ENCODE measurements at places on chromosomes 7 and 10.
A peak's percentile ranks its signal among the peaks of the same experiment; 100 is the strongest.

DNA sequence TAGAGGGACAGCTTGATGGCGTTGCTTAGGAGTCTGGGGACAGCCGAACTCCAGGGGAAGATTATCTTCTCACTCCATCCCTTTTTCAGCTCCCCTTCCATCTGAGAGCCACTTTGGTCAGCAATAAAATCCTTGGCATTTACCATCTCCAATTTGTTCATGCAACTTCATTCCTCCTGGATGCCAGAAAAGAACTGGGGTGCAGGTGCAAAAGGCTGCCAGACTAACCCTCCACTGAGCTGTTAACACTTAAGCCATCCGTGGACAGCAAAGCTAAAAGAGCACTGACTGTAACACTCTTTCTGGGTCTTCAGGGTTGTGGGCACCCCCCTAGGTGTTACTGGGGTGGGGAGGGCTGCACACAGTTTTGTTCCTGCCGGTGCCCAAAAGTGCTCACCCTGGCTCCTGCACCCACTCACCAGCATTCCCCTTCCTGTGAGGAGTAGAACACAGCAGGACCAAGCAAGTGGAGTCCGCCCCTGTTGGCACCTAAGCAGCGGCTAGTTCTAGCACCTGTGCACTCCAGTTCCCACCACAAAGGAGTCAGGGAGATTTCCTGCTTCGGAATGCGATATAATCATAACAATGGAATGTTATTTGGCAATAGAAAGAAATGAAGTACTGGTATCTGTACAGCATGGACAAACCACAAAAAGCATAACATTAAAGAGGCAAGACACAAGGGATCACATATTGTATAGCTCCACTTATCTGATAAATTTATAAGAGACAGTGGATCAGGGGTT is 95.1 kb downstream of the NPY start:
- no peak for DNase-seq

GRCh38 chr10:103278862-103279298 is 1.9 kb downstream of the INA start:
- DNase-seq: no peak

GRCh38 chr10:95249467-95249866 is 41.3 kb downstream of the PDLIM1 start:
- DNase-seq: no peak

DNA sequence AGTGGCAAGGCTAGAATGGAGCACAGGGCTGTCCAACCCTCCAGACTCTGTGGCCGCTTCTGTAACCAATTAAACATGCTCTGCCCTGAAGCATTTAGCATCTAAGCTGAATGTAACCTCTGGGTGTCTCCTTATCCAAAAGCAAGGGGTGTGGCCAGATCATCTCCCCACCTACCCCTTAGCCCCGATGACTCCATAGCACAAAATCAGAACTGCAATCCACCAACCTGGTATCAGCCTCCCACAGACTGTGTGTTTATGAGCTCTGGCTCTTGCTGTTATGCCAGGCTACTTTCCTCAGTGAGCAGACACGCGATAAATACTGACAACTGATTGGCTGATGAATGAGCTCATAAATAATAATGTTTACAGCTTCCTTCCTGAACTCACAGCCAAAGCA is 3.2 kb downstream of the FRMD4A start:
- DNase-seq: no peak

GRCh38 chr10:16408379-16408778 is 28.4 kb upstream of the PTER start:
- no peak for DNase-seq

DNA sequence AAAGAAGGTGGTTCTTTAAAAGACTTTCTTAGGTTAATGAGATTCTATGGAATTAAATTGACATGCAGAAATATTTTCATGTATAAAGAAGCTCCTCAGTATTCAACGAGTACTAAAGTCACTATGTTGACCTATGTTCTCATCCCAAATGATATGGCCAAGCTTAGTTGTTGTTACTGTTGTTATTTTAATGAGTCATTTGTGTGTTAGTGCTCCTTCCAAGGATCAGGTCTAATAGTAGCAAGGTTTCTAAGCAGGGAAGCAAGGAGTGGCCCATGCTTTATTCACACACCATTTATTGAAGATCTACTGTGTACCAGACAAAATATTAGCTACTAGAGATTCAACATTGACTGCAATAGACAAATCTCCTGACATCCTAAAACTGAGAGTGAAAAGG is 41.9 kb downstream of the LRRN3 start:
- no peak for DNase-seq

- DNase-seq: no peak
Measured at GRCh38 chr7:128076796-128077271, 45.6 kb upstream of the LRRC4 start.

- no peak for DNase-seq
Measured at GRCh38 chr7:139699640-139700504, 77.9 kb downstream of the HIPK2 start.

DNA sequence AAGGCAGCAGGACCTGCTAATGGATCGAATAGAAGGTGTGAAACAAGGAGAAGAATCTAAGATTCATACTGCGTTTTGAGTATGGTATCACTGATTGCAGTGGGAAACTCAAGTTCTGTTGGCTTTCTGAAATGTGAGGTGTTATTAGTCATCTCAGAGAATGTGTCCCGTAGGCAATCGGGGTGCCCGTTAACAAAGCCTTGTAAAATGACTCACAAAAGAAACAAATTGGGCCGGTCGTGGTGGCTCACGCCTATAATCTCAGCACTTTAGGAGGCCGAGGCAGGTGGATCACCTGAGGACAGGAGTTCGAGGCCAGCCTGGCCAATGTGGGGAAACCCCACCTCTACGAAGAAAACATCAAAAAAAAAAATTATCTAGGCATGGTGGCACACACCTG is 118.2 kb upstream of the C7orf33 start:
- no peak for DNase-seq

GRCh38 chr10:132306864-132307751 is 642 bp downstream of the STK32C start:
- peak; percentile 57 for DNase-seq

- no peak for DNase-seq
Measured at GRCh38 chr7:123210986-123211385, 11.2 kb upstream of the SLC13A1 start.

GRCh38 chr7:155846936-155847335 is 34.7 kb upstream of the SHH start:
- DNase-seq: no peak

- no peak for DNase-seq
Measured at GRCh38 chr10:49173853-49174252, 14.3 kb downstream of the TMEM273 start.

GRCh38 chr7:26599982-26600381 is 264.4 kb downstream of the SKAP2 start:
- DNase-seq: no peak

DNA sequence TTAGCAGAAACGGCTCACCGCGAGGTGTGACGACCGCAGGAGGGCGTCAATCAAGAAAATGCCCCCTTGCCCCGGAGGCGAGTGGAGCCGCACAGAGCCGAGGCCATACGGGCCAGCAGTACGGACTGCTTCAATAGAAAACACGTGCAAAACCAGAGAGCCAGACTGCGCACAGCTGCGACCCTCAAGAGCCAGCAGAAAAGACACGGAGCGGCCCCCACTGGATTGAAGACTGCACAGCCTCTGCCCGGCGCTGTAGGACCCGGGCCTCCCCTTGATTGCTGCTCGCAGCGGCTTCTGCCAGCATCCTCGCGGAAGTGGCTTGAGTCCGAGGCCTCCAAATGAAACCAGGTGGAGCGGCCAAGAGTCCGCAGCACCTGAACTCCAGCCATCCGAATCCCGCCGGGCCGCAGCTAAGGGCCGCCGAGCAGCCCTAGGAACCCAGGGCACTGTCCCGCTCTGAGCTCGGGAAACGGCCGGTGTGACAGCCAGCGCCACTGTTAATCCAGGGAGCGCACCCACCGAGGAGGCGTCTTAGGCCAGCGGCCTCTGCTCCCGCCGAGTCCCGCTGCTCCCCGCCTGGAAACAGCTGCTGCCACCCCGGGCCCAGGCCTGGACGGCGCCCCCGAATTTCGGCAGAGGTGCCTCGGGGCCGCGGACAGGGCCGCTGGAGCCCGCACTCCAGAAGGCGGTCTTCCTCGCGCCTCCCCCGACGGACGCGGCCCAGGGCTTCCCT is 660 bp upstream of the HHEX start:
- peak; percentile 55 for DNase-seq

GRCh38 chr10:71323407-71323806 is 4.3 kb downstream of the SLC29A3 start:
- peak; percentile 35 for DNase-seq

DNA sequence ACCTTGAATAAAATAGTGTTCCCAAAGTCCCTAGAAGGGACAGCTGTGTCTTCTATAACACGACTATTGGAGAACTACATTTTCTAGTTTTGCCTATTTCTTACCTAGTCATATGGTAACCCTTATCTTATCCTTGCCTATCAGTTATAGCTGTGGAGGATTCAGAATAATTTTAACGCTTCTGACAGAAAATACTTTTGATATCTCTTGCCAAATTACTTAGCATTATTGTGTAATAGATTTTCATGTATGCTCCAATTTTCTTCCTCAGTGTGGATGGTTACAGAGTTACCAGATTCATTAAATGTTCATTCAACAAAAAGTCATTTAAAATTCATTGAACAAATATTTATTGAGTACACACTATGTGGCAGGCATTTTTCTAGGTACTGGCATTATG is 34.6 kb upstream of the LSM8 start:
- no peak for DNase-seq

DNA sequence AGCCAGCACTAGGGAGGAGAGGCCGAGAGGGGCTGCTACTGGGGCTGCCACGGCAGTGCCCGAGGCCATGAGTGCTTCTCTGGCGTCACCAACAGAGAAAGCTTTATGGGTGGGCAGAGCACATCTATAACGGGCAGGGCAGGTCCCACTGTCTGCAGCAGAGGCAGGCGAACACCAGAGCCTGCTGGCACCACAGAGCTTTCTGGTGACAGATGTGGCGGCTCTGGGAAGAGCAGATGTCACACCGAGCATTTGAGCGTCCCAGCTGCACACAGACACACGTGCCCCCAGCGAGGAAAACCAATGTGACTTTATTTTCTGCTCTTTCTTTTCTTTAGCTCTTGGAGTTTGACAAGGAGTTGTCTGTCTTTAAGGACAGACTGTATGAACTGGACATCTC is 20.5 kb downstream of the NKX6-2 start:
- no peak for DNase-seq

GRCh38 chr10:120570418-120570817 is 113.4 kb downstream of the PLPP4 start:
- DNase-seq: no peak

GRCh38 chr10:44376472-44377099 is 8.3 kb downstream of the CXCL12 start:
- DNase-seq: no peak

DNA sequence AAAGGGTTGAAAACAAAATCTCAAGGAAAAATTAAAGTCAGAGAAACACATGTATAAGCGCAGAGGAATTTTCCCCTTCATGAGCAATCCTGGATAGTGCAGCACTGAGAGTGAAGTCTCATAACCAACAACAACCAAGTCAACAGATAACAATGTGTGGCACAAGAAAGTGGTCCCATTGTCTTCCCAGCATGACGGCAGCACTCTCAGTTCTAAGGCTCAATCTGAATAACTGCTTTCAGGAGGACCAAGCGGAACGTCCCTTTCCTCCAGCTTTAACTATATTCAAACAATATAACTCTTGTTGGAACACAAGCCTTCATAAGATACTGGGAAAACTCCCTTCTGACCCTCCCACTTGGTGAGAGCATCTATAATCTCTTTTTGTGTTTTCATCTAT is 137.9 kb downstream of the RAPGEF5 start:
- DNase-seq: no peak

- DNase-seq: no peak
Measured at GRCh38 chr7:28297801-28298459, 114.4 kb upstream of the CREB5 start.

DNA sequence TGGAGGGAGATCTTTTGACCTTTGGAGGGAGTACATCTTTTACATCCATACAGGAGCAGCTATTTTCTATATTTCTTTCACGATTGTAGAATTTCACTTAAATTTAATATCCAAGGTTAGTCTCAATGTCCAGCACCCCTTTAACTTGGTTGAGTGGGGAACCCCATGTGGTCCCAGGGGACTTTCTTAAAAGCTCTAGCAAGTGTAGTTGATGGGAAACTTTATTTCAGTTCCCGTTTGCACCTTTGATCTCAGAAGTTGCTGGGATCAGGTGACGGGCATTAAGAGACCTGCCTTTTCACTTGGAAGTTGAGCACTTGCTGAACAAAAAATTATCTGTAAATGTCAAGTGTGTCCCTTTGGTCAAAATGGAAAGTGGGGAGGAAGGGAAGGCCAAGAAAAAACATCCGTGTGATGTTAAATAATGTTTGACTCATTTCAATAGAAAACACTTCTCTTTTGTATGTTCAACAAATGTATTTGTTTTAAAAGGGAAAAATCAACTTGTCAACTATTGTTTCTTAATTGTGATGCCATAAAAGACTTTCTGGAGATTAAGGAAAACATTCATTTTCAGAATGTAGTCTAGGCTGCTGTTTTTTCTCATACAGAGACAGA is 370.1 kb upstream of the GALNT17 start:
- no peak for DNase-seq

- no peak for DNase-seq
Measured at GRCh38 chr7:127287133-127287532, 34.4 kb upstream of the GRM8 start.

DNA sequence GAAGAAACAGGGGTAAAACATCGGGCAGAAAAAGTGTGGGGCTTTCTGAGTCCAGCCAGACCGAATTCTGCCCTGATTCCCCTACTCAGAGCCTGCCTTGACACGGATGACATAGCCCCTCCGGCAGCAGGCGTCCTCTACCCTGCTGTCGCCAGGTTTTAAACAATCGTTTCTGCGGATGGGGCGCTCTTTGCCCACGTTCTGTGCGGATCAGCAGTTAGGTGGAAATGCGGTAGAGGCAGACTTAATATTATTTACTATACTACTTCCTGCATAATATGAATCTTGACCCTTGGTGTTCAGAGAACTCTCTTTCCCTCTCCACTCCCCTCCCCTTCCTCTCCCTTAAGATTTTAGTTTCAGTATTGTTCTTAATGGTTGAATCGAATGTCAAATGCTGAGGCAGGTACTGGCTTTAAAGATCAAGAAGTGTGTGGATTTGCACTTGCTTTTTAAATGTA is 2.4 kb downstream of the GATA3 start:
- DNase-seq: no peak

DNA sequence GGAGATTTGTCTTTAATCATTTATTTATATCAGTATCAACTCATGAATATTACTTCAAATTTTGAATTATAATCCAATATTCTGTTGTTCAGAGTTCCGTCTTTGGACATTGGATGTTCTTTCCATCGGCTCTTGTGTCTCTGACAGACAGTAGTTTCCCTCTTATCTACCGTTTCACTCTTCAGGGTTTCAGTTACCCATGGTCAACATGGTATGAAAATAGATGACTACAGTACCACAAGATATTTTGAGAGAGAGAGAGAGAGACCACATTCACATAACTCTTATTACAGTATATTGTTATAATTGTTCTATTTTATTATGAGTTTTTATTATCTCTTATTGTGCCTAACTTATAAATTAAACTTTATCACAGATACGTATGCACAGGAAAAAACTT is 6.8 kb downstream of the SHTN1 start:
- DNase-seq: no peak

GRCh38 chr7:73717991-73718405 is 1.5 kb downstream of the STX1A start:
- no peak for DNase-seq

GRCh38 chr10:133307776-133308420 is 774 bp downstream of the TUBGCP2 start:
- DNase-seq: peak; percentile 83

GRCh38 chr7:18538554-18539250 is 43.2 kb downstream of the HDAC9 start:
- no peak for DNase-seq
